Stimulated activated CD8-positive, alpha-beta memory T cell treated with anti-CD3 and anti-CD28 coated beads, Interleukin-15, amount 100 ng/mL, for 4 hours (primary cell): ENCODE measurements at places on chromosomes 4 and X.

GRCh38 chrX:50719614-50720013 is 94.4 kb downstream of the SHROOM4 start:
- DNase-seq, result no peak

GRCh38 chrX:79094075-79094832 is 50.2 kb upstream of the GPR174 start:
- no peak for DNase-seq

DNA sequence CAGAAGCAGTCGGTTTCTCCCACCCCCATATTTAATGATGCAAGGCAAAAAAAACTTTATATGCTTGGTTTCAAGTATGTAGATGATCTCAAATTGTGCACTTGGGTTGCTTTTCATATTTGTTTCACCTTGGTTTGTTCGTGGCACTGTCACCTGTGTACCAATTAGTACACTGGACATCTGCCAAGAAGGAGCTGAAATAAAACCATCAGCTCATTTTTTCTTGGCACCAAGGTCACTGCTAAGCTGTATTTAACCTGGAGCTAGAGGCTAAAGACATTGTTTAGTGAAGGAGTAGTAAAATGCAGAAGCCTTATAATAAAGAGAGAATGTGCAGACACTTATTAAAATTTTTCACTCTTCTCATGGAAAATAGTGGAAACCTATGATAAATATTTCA is 430.8 kb downstream of the ARHGAP24 start:
- no peak for DNase-seq

DNA sequence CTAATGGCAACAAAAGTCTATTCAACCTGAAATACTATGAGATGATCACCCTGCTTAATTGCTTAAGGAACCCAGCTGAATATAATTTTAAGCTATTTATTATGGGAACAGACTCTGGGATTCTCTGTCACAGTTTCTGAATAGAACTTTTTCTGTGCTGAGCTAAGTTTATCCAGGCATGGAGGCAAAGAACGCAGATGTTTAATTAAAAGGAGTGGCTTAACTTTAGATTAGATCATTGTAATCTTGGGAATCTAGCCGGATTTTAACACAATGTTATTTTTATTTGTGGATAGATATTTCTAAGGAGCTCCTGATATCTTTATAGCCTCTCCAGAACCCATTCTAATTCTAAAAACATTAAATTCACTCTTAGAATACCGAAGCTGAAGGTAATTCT is 353.4 kb downstream of the STIM2 start:
- no peak for DNase-seq

- DNase-seq, result no peak
These were observed 70.0 kb downstream of the CAPN6 start for GRCh38 chrX:111200327-111200726.

DNA sequence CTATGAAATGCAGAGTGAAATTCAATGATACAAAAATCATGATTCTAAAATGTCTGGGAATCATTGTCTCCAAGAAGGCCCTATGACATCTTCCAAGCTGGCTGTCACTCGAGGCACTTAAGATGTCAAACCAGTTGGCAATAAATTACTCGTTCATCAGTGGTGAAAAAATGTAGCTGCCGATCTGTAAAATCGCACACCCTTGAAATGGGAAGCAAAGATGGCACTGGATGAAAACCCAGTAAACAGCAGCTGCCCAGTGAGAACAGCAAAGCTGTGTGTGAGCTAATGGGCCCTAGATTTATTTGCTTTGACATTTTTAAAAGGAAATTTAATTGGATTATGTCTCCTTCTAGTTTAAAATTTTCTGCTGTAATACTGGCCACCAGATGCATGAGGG is 181.9 kb upstream of the NDP start:
- DNase-seq, result no peak
